Vagina (tissue), 2 donors: ENCODE measurements at places on chromosomes 11 and 22. TPM values are rescaled to one million over a fixed set of nuclear protein-coding genes. Genes with fewer than 3 reads are reported as not detected.

GRCh38 chr11:119764108-119764868 is 35.3 kb upstream of the NECTIN1 start:
- no peak for DNase-seq

- no peak for DNase-seq
These were observed 10.5 kb upstream of the JHY start for GRCh38 chr11:122872046-122872445.

DNA sequence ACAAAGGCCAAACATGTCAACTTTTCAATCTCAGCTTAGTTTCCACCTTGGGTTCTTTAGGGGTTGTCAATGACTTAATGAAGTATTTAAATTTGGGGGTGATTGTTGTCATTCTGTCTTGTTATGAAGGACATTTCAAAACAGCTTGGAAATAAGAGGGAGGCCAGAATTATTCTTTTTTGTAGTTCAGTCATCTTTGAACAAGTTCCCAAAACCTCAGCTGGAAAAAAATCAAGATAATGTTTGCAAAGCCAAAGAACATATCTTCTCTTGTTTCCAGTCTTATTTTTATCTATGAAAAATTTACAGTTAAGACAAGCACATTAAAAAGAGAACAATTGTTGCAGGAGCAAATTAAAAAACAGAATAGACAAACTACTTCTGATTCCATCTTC is 612.8 kb downstream of the INSC start:
- DNase-seq, result no peak

DNA sequence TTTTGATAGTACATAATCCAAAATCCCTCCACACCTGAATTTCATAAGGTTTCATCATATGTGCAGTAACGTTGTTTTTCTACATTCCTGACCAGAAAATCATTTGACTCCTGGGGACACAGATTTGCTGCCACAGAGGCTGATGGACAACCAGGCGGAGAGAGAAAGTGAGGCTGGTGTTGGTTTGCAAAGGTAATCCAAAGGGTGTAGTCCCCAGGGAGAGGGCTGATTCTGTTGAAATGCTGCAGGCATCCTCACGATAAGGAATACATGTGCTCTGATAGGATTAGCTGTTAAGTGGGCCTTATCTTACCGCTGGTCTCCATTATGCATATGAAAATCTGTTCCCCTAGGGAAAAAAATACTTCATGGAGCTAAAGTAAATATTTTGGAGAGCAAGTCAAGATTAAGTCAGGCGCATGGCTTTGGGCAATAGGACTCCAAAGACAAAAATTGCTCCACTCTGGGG is 8.1 kb downstream of the APOL6 start:
- DNase-seq, result no peak

DNA sequence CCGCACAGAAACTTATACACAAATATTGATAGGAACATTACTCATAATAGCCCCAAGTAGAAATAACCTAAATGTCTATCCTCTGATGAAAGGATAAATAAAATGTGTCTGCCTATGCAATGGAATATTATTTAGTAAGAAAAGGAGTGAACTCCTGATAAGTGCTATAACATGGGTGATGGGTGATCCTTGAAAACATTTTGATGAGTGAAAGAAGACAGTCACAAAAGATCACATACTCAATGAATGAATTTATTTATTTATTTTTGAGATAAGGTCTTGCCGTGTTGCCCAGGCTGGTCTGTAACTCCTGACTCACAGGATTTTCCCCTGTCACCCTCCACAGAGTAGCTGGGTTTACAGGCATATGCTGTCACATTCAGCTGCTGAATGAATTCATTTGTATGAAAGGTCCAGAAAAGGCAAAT is 17.3 kb downstream of the RNF121 start:
- DNase-seq, result no peak

The LDHAL6A gene
- not detected for total RNA-seq
